NCI-H1092 treated with DMSO at 0.1 percent for 48 hours (cell line): ENCODE measurements at places on chromosomes 4 and X.

GRCh38 chr4:95290702-95291101 lies 258.1 kb downstream of the UNC5C start:
- DNase-seq: no peak

- peak; percentile 31 for DNase-seq
Measured at GRCh38 chr4:55396308-55397125, 760 bp downstream of the TMEM165 start.

DNA sequence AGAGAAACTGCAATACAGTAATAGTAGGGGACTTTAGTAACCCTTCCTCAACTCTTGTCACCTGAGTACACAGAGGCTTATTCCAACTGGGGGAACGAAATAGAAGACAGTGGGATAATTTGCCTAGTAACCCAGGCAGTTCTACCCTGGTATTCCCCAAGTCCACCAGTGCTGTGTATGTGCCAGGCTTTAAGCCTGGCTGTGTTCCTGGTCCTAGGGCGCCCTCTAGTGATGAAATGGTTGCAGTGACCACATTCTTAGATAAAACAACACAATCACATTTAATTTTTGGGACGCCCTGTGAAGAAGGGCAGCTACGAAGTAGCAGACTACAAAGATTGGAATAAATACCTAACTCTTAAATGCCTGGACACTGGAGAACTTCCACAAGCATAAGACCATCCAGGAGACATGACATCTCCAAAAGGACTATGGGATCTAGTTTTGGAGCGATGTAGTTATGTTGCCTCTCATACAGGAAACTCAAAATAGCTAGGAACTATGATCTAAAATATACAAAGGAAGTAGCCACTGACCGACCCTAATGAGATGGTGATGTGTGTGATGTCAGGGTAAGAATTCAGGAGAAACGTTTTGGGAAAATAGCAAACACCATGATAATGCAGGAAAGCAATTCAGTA lies 288.5 kb upstream of the ZCCHC13 start:
- DNase-seq: peak; percentile 50

DNA sequence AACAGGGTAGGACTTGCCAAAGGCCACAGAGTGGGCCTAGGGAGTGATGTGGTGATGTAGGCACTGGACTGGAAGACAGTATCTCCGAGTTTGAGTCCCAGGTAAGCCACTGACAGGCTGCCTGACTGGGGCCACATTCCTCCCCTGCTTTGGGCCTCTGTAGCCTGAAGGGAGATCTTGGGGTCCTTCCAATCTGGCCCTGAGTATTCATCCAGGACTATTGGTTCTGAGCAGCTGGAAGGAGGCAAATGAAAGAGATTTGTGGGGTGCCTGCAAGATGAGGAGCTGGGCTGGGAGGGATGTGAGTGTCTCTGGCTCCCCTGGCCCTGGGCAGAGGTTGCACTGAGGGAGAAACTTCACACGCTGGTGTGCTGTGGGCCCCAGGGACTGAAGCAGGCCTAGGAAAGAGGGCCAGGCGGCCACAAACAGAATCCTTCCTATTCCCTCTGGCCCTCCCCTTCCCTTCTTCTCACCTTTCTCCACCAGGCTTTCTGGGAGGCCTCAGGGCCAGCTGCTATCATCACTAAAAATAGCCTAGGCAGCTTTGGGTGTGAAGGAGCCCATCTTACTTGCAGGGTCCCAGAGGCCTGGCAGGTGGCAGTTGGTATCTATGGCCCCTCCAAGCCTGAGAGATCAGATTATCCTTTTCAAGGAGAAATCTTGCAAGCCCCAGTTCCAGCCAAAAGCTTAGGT lies 70.1 kb downstream of the PJA1 start:
- no peak for DNase-seq

- DNase-seq: no peak
Measured at GRCh38 chr4:40205259-40206198, 8.7 kb downstream of the RHOH start.

DNA sequence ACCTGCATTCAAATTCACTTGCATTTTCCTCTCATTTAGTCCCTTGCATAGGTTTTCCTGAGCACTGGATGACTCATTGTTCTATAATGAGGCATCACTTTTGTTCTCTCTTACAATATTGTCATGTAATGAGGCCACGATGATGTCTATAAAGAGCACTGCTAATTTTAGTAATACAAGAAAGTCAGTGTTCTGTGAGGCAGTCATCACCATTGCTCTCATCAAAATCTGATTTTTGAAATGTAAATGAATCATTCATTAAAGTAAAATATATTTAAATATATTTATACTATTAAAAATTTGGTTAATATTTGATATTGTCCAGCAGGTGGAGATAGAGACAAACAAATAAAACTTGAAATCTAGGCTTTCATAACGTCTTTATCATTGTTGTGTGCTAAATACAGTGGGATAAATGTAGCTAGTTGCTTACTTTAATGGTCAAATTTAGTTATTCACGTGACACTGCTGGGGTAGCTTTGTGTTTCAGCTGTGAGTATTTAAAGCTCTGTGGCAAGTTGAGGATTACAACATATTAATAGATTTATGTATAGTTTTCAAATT lies 15.4 kb downstream of the HMGB2 start:
- peak; percentile 48 for DNase-seq

DNA sequence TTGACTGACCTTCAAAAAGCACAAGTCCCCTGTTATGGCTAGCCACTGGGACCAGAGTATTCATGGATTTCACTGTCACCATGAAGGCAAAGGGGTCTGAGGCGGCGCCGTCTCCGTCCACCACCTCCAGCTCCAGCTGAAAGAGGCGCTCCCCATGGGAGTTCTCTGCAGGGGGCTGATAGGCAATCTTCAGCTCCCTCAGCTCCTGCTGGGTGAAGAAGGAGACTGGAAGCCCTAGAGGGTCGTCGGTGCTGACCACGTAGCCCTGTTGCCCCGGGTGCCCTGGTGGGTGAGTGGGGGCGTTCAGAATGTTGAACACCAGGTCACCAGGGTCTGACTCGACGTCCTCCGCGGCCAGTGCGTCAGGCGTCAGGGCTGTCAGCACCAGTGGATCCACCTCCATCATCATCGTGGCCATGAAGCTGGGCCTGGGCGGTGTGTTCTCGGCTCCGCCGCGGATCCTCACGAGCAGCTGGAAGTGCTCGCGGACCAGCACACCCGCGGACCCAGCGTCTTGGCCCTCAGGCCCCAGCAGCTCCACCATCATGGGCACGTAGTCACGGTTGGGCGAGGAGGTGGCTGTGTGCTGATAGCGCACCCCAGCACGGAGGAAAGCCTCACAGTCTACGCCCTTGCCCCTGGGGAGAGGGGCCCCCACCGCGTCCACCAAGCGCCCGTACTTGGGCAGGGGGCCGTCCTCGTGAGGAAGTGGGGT lies 987 bp downstream of the FREM3 start:
- DNase-seq: no peak

- no peak for DNase-seq
Measured at GRCh38 chr4:177960566-177960965, 518.3 kb upstream of the AGA start.

DNA sequence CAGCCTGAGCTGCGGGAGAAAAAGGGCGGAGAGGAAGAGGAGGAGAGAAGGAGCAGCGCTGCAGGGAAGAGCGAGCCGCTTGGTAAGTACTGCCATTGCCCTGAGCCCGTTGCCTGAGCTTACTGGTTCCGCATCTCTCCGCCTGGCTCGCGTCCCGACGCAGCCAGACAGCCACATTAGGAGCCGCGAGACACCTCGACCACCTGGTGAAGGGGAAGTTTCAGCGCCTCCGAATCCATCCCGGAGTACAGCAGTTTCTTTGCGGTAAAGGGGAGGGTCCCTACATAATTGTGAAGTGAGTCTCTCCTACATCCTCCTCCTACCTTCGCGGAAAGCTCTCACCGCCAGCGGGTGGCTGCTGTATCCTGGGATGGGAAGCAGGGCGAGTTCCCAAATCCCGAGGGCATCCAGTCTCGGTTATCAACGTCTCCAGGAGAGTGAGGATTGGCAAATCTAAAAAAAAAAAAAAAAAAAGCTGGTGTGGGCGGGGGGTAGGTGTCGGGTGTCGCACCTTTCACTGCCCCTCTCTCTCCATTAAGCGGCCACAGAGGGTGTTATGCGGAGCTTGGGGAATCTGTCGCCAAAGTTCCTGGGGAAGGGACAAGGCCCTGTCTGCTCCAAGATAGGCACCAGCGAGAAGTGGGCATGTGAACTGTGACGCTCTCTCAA lies 7.9 kb downstream of the TBX22 start:
- DNase-seq: no peak

DNA sequence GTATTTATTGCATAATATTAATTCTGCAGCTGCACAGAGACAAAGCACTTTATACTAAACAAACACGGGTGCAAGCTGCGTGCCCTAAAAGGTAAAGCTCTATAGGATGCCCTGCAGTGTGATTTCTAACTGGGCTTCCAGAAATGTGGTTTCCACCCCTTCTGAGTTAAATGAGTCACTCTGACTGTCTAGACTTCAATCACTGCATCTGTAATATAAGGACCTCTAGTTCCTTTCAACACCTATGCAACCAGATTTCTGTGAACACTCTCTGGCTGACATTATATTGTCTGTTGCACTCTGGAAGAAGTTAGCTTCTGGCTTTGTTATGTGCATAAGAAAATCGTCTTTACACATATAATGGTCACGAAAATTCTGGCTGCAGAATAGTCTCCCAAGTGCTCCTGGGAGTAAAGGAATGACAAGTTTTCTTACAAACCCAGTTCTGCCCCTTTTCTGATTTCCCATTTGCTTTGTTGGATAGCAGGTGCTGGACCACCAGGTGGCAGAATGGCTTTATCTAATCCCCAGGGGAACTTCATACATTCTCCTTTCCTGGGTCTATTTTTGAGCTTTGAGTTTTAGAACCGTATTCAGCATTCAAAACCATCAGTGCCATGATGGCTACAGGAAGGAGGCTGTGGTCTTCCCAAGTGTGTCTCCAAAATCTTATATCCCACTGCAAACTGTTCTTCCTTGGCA lies 842.2 kb downstream of the STIM2 start:
- no peak for DNase-seq

DNA sequence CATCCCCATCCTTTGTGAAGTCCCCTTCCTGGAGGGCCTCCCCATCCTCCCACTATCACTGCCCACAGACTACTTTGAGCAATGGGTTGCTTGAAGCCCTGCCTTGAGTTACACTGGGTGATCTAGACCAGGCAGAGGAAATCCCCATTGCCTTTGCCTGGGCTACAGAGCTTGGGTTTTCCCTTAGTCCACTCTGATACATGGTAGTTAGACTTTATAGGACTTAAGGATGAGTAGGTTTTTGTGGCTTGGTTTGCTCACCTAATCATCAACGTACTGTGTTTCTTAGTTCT lies 56.6 kb downstream of the TMEM131L start:
- DNase-seq: no peak

DNA sequence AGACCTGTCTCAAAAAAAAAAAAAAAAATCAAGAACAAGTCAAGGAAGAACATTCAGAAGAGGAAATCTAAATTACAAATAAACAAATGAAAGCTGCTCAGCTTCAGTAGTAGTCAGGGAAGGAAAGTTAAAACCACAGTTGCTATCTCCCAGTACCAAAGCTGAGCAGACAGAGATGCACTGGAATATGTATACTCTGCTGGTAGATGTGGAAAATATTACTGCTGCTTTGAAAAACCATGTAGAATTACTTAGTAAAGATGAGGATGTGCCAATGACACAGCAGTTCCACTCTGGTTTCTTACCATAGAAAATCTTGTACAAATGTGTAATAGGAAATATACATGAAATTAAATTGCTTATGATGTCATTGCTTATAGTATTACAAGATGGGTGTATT lies 25.1 kb upstream of the PRKX start:
- DNase-seq: no peak

GRCh38 chrX:11437642-11438379 lies 144.6 kb downstream of the AMELX start:
- DNase-seq: no peak

GRCh38 chr4:121009578-121010478 lies 62.5 kb downstream of the NDNF start:
- DNase-seq: no peak

DNA sequence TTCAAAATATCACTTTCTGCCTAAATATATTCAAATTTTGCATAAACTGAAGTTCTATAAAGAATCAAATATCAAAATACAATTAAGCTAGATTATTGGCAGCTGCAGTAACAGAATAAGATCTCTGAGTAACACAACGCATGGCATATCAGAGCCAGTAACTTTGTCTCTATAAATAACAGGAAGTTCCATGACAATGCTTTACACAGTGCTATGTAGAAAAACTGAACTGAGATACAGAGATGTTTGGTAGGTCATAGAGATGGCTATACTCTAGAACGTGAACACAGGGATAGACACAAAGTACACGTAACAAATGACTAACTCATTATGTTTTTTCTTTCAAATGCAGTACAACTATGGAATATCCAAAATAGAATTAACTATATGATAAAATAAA lies 18.2 kb downstream of the UBE2D3 start:
- no peak for DNase-seq

DNA sequence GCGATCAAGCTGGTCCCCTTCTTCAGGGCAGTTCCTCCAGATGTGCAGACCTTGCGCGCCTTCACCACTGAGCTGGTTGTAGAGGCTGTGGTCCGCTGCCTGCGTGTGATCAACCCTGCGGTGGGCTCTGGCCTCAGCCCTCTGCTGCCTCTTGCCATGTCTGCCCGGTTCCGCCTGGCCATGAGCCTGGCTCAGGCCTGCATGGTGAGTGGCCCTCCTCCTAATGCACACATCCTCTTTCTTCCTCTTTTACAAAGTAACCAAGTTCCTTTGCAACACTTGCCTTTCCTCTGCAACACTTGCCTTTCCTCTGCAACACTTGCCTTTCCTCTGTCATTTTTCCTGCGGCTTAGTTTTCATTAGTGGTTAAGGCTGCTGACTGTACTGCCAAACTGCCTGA lies 1.8 kb downstream of the CCDC22 start:
- DNase-seq: no peak

- DNase-seq: no peak
Measured at GRCh38 chr4:169027663-169028062, 17.6 kb upstream of the CBR4 start.

GRCh38 chr4:53273726-53274125 lies 92.1 kb downstream of the SCFD2 start:
- DNase-seq: no peak

- DNase-seq: peak; percentile 71
Measured at GRCh38 chr4:38663090-38663800, 754 bp upstream of the KLF3 start.

DNA sequence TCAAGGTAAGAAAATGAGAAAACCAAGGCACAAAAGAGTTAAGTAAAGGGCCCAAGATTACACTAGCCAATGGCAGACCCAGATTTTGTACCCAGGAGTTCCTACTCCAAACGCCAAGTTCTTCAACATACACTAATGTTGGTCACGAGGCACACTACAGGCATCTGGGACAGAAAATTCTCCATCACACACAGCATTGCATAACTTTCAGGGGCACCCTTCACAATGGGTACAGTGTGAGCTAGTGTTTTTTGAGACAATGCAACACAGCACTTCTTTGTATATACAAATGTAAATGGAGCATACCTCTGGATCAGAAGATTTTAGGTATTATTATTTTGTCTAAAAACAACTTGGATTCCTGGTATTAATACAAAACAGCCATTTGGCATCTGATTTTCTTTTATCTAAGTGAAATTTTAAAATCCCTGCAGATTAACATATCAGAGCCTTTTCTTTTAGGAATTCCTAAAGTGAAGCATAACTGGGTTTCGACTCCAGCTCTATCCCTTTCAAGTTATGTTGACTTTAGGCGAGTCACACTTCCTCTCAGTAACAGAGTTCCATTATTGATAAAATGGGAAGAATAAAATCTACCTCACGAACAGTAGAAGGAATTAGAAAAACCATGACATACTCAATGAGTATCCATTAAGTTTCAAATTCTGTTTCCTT lies 41.1 kb downstream of the ADGRA3 start:
- DNase-seq: no peak

- DNase-seq: no peak
Measured at GRCh38 chr4:140719022-140719421, 37.2 kb downstream of the TBC1D9 start.

- DNase-seq: no peak
Measured at GRCh38 chrX:19630776-19631707, 115.7 kb upstream of the MAP3K15 start.
